ENCODE measurements at places on chromosomes 3 and 15.

- no peak for DNase-seq
Observed at GRCh38 chr15:27725731-27726130, 373.4 kb downstream of the OCA2 start.

DNA sequence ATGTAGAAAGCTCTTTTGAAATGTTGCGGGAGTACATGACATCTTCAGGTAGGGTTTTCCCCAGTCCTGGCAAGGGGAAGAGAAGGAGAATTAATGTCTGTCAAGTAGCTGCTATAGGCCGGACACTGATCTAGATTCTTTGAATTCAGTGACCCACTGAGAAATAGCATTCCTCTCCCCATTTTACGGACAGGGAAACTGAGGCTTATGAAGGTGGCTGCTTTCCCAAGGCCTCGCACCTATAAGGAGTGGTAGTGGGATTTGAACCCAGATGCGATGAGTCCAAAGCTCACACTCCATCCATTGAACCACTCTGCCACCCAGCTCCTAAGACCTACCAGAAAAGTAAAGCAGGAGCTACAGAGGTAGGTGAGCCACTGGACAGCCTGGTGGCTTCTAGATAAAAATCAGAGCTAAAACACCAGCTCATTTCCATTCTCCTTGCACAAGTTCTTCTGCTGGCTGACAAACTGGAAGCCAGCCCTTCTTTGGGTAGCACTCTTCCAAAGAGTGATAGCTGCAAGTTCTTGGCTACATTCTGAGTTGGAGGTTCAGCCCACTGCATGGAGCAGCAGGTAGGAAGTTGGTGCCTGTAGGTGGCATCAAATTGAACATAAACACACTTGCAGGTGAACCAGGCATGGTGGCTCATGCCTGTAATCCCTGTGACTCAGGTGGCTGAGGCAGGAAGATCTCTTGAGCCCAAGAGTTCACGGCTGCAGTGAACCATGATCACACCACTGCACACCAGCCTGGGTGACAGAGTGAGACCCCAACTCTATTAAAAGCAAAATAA, 22.0 kb downstream of the ZNF710 start:
- no peak for DNase-seq

GRCh38 chr15:68301301-68301700, 23.8 kb downstream of the FEM1B start:
- DNase-seq: no peak

- DNase-seq: no peak
Observed at GRCh38 chr3:46660543-46661523, 32.6 kb downstream of the ALS2CL start.

GRCh38 chr15:72313448-72313840, 6.5 kb downstream of the CELF6 start:
- no peak for DNase-seq

- no peak for DNase-seq
Observed at GRCh38 chr3:25783661-25784512, 644 bp upstream of the NGLY1 start.

DNA sequence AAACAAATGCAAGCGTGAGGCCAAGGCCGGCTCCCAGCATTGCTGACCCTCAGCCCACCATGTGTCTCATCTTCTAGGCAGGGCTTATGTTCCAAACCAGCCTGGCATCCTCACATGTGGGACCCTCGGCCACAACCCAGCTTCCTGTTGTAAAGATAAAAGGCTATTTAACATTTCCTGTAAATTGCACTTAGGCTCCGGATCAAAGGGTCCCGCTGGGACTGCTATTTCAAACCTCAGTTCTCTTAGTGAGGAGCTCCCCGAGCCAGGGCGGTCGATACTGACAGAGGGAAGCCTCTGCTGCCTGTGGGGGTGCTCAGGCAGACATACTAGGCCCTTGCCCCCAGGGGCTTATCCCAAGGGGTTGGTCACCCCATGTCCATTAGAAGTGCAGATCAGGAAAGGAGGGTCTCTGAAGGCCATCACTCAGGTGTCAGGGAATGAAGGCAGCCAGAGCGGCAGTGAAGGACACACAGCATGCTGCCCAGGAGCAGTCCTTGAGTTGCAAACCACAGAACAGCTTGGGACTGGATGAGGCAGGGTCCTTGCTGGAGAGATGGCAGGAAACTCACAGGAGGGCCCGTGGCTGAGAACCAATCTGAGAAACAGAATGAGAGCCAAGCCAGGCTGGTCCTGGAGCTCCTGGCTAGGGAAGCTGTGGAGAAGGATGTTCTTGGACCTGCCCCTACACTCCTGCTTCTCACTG, 239.9 kb downstream of the TLE3 start:
- DNase-seq: no peak

DNA sequence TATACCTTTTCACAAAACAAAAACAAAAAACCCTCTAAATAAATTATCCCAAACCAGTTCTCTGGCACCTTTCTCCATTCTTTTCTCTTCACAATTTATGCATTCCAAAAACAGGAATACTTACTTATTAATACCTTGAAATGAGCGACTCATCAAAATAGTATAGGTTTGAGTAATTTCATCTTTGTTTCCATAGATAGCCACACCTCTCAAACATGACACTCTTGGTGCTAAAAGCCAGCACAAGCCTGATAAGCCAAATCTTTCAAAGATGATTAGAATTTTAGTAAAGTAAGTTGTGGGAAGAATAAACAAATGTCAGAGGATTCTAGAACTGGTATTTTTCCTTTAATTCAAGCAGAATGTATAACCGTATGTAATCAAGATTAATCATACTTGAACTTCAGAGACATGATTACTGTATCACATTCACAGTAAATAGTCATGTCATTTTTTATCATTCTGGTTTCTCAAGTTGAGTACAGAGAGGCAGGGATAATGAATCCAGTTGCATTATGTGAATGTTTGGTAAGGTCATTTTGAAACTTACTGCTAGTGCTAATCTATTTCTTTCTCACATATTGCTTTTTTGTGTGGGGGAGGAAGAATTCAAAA, 12.1 kb upstream of the WDR5B start:
- no peak for DNase-seq

DNA sequence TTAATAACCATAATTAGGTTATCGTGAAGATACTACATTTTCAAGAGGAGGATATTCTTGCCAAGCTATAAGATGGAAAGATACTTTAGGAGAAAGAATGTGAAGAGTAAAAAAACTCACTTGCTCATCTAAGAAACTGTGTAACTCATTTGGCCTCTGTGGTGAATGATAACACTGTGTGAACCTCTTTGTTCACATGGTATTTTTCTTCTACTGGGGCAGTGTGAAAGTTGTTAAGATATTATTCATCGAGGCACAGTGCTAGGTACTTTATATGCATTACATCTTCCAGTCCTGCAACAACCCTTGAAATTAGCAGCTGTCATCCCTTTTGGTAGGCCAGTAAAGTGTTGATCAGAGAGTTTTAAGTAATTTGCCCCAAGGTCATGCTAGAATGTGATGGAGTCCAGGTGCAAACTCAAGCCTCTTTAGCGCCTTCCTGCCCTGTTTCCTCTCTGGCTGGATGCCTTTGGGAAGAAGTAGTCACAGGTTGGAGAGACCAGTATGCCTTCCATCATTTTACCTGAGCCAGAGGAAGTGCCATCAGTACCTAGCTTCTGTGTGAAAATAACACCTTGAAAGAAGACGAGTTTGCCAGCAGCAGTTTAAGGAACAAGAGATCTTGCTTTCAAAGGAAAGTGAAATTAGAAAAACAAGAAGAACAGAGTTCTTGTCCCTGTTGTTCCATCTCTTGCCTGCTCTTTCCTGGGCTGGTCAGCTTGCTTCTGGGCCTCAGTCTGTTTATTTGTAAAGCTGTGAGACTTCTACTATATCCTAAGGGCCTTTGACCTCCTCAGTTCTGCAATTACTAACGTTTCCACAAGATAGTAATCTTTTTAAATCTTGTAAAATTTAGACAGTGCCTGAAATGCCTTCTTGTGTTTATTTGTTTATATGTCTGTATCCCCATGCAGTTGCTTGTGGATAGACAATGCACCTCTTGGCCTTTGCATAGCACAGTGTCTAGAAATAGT, 179.3 kb downstream of the FNDC3B start:
- no peak for DNase-seq

GRCh38 chr3:55790596-55791350, 303.7 kb upstream of the WNT5A start:
- no peak for DNase-seq

- DNase-seq: peak; percentile 3
Observed at GRCh38 chr3:177426878-177427495, 229.7 kb upstream of the TBL1XR1 start.

- DNase-seq: no peak
Observed at GRCh38 chr3:24828011-24828410, 333.4 kb upstream of the THRB start.

GRCh38 chr3:183619624-183620251, 15.7 kb upstream of the KLHL24 start:
- DNase-seq: no peak

DNA sequence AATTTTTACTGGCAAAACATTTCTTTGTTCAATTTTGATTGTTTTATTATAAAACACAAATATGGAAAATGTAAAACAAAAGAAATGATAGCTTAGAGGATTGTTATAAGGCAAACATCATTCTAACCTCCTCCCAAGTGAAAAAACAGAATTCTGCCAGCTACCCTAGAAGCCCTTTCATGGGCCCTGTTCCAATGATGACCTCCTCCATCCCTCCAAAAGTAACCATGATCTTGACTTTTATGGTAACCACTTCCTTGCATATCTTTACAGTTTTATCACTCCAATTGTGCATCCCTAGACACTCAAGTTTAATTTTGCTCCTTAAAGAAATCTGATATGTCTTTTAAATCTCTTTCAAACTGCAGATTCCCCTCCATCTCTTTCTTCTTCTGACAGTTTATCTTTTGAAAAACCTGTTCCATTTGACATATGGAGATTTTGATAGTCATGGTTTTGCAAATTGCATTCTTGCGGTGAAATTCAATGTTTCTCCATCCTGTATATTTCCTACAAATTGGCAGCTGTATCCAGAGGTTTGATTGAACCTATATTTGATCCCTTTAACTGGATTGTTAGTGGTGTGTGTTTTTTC, 27.0 kb upstream of the TNFAIP8L3 start:
- DNase-seq: no peak

DNA sequence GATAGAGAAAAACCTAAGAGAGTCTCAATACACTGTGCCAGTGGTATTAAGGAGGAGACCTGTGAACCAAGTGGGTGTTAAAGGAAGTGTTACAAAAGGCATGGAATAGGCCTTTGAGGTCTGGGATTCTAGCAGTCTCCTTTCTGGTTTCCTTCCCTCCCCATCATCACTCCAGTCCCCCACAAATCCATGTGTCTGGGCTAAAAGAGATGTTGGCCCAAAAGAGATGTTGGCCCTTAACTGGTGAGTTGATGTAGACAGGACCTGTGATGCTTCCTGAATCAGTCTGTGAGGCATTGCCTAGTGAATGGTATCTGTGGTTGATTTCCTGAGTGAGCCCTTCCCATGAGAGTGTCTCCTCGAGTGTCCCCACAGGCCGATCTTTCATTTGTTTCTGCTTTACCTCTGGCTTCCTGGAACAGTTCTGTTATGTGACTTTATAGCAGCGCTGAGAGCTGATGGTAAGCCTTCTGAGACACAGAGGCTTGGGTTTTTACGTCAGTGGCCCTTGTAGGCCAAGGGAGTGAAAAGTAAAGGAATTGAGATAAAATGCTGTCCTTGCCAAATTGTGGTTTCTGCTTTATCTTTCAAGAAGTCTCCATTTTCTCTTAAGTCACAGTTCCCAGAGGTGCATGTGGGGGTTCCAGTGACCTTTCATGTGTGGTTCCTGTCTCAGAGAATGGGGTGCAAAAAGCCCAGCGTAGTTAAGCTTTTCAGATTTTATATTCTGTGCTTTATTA, 87.8 kb downstream of the KLHL25 start:
- no peak for DNase-seq

GRCh38 chr15:75830910-75831805, 12.1 kb upstream of the UBE2Q2 start:
- DNase-seq: no peak

DNA sequence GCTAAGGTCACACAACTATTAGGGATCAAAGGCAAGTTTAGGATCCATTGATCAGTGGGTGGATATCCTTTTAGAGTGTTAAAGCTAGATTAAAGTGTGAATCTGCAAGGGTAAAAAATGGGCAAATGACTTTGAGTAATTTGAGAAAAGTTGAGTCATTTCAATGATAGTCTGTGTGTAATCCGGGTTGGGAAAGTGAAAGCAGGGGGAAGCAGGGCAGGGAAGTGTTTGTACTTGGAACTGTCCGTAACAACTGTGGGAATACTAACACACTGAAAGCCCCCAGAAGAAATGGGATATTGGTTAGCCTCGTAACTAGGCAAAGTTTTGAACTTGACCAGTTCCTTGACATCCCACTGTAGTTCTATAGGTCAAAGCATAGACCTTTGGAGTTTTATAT, 187.2 kb upstream of the SLITRK3 start:
- no peak for DNase-seq

- DNase-seq: no peak
Observed at GRCh38 chr3:38029400-38030125, at the start of gene PLCD1. TSS of gene PLCD1 (minus strand) at chr3:38029642. CDS start at chr3:38029539, 103 bp downstream.

- no peak for DNase-seq
Observed at GRCh38 chr3:17136136-17136721, 251.5 kb downstream of the PLCL2 start.

GRCh38 chr15:88606070-88606794, 14.9 kb upstream of the AEN start:
- no peak for DNase-seq

GRCh38 chr3:158642005-158642404, 2.3 kb upstream of the GFM1 start:
- DNase-seq: no peak

GRCh38 chr3:150421799-150422548, 13.9 kb downstream of the TSC22D2 start:
- DNase-seq: no peak

DNA sequence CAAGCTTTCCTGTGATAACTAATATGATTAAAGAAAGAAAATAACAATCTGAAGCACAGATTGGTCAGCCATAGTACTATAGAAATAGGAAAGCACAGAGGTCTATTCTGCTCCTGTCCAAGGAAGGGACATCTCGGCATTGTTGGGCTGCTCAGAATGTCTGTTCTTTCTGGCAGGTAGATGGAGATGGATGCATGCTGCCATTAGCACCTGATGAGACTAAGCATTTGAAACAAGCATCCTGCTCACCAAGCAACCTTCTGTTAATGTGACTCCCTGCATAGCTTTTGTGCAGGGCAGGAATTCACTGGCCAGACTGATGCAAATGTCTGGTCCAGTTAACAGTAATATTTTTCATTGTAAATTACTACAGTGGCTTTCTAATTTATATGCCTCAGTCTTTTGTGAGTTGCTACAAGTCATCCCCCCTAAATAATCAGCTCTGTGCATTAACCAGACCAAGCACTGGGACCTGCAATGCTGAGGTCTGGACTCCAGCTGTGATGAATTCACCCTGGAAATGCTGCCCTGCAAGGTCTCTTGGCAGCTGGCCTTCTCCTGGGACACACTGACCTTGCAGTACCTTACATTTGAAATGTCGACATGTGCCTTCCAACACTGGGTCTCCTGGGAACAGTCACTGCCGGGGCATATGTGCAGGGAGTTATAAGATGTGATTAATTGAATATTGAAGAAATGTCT, 1123.7 kb downstream of the IGSF11 start:
- no peak for DNase-seq
